ENCODE measurements at places on chromosomes 7 and 10. TPM values are rescaled to one million over a fixed set of nuclear protein-coding genes. Genes with fewer than 3 reads are reported as not detected.

Gene C10orf62
- total RNA-seq: not detected

Gene ADGRA1
- not detected for total RNA-seq

Gene TAS2R5
- total RNA-seq: 0.59 TPM

Gene HOXA9
- 15.2 TPM for total RNA-seq

Gene ZMIZ1
- 19.2 TPM for total RNA-seq

Gene GSAP
- total RNA-seq: 2.3 TPM

Gene HHEX
- not detected for total RNA-seq

Gene RAB19
- total RNA-seq: not detected

Gene TMEM120A
- 26.0 TPM for total RNA-seq

Gene PHF14
- 32.1 TPM for total RNA-seq

Gene RPS24
- 1,226 TPM for total RNA-seq

Gene STEAP1
- total RNA-seq: 152 TPM

Gene HYAL4
- total RNA-seq: not detected

Gene NEURL1
- total RNA-seq: 0.39 TPM

Gene FAM25G
- not detected for total RNA-seq

Gene DPYSL4
- 1.6 TPM for total RNA-seq

Gene MALRD1
- total RNA-seq: 0.20 TPM

Gene ENTPD1
- not detected for total RNA-seq

Gene NEBL
- total RNA-seq: 1.1 TPM

Gene MDFIC
- 44.8 TPM for total RNA-seq

Gene UCMA
- total RNA-seq: not detected

Gene PILRA
- 0.39 TPM for total RNA-seq

Gene HACD1
- total RNA-seq: 23.5 TPM

Gene KCP
- total RNA-seq: 0.20 TPM

Gene SSC4D
- total RNA-seq: 0.39 TPM

Gene OPALIN
- total RNA-seq: not detected

Gene VSTM4
- total RNA-seq: 4.1 TPM

Gene OR6V1
- not detected for total RNA-seq

Gene EBF3
- 22.5 TPM for total RNA-seq

Gene GNAI1
- 15.8 TPM for total RNA-seq

Gene TMEM139
- not detected for total RNA-seq

Gene SPDYE8
- not detected for total RNA-seq

Gene POLL
- 12.9 TPM for total RNA-seq

Gene PRRT4
- not detected for total RNA-seq

Gene TPK1
- total RNA-seq: 6.1 TPM

Gene KLF14
- 0.37 TPM for total RNA-seq

Gene ELOVL3
- total RNA-seq: not detected

Gene GARIN1A
- total RNA-seq: 0.59 TPM

Gene EPO
- total RNA-seq: not detected

Gene SYCE1
- 0.78 TPM for total RNA-seq

Gene SLIT1
- 0.37 TPM for total RNA-seq

Gene CALN1
- not detected for total RNA-seq

Gene NEUROG3
- not detected for total RNA-seq

Gene CPN1
- not detected for total RNA-seq

Gene BMPR1A
- total RNA-seq: 37.8 TPM

Gene ZP3
- total RNA-seq: 1.8 TPM

Gene KCNH2
- total RNA-seq: not detected

Gene FAM24B
- total RNA-seq: 4.1 TPM

Gene TSPAN33
- total RNA-seq: not detected

Gene IDI2
- under 0.01 TPM for total RNA-seq

Gene SUPV3L1
- total RNA-seq: 23.1 TPM

Measured in subcutaneous preadipocyte (primary cell).